Brain pericyte (primary cell): ENCODE measurements at places on chromosomes 6 and 20.
A peak's percentile ranks its signal among the peaks of the same experiment; 100 is the strongest.

DNA sequence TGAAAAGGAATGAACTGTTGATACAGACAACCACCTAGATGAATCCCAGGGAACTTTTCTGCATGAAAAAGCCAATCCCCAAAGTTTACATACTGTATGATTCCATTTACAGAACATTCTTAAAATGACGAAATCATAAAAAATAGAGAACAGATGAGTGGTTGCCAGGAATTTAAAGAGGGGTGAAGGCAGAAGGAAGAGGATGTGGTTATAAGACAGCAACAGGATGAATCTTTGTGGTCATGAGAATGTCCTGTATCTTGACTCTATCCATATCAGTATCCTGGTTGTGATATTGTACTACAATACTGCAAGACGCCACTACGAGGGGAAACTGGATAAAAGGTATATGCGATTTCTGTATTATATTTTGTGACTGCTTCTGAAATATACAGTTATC lies 70.1 kb upstream of the EMILIN3 start:
- DNase-seq, result no peak

DNA sequence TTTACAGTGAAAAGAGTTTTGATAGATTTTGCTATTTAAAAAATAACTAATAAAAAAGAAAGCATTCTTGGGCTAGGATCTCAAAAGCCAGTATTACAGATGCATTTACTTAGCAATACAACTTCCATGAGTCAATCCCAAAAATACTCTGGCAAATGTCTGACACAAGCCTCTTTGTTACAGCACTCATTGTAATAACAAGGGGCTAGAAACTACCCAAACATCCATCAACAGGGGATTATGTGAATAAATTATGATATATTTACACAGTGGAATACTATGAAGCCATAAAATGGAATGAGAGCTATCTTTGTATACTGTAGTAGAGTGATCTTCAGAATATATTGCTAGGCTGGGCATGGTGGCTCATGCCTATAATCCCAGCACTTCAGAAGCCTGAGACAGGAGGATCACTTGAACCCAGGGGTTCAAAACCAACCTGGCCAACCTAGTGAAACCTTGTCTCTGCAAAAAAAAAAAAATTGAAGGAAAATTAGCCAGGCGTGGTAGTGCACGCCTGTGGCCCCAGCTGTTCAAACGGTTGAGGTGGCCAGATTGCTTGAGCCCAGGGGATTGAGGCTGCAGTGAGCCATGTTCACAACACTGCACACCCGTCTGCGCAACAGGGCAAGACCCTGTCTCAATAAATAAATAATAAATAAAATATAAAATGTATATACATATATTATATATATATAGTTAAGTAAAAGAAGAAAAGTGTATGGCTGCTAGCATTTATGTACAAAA lies 34.7 kb upstream of the TOP1 start:
- no peak for DNase-seq

DNA sequence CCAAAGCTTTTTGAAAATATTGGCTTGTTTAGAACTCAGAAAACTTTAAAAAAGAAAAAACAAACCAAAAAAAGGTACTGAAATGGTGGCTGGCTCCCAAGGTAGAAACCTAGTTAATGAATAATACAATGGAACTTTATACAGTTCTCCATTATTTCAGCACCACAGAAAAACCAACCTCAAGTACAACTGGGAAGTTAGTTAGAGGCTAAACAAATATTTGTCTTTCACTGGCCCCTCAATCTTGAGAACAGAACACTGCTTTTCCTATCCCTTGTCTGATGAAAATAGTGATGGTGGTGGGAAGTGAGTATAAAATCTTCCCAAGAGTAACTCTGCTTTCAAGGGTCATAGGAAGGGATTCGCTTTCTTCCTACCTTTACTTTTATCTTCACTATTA lies 126.5 kb downstream of the REV3L start:
- DNase-seq, result no peak

GRCh38 chr6:46453216-46453615 lies 38.0 kb downstream of the RCAN2 start:
- peak; percentile 81 for DNase-seq

DNA sequence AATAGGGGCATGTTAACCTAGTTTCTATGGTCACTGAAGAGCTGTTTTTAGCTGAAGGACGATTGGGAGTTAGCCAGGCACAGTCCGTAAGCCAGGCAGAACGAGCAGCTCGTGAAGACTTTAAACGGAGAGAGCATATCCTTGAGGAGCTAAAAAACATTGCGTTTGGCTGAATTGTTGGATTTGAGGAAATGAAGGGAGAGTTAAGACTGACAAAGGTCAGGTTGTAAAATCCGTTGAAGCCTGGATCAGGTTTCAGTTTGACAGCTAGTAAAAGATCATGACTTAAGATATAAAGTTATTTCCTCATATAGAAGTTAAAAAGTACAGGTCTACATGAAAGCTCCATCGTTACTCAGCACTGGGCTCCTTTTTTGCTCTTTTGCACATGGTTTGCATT lies 2.8 kb downstream of the DBNDD2 start:
- DNase-seq, result no peak

GRCh38 chr6:89956182-89956581 lies 61.9 kb downstream of the GJA10 start:
- DNase-seq, result no peak

- no peak for DNase-seq
Measured at GRCh38 chr6:110526726-110527125, 50.3 kb upstream of the SLC22A16 start.

- DNase-seq, result peak; percentile 89
Measured at GRCh38 chr6:53547811-53548496, 3.1 kb upstream of the GCLC start.

DNA sequence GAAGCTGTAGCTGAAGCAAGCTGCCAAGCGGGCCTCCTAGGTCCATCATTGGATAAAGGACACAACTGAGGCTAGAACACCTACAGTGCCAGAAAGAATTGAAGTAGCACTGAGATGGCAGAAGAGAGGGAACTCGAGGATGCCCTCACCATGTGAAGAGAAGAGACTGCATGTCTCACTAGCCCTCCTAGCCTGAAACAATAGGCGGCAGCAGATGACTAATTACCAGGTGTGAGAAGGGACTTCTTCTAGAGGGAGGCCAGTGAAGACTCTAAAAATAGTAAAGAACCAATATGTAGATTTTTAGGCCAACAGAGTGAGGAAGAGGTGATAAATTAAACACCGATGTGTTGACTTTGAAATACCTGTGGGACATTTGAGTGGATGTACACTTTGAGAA lies 50.3 kb downstream of the LGSN start:
- no peak for DNase-seq

DNA sequence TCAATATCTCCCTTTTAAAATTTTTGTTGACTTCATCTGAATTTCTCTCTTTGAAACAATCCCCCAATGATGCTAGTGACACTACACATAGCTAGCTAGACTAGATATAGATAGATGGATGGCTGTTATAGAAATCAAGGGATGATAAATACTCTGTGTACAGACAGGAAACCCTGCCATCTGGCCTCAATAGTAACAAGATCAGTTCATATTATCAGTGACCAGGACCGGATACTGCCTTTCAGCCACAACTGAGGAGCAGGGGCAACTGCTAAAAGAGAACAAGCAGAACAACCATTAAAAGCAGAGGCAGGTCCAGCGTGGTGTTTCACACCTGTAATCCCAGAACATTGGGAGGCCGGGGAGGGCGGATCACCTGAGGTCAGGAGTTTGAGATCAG lies 118.3 kb upstream of the FAM184A start:
- DNase-seq, result no peak

- DNase-seq, result no peak
Measured at GRCh38 chr6:167711768-167712730, 114.7 kb upstream of the AFDN start.

- no peak for DNase-seq
Measured at GRCh38 chr6:52644253-52644652, 26.7 kb upstream of the TMEM14A start.

GRCh38 chr6:168804331-168804730 lies 363.3 kb downstream of the SMOC2 start:
- no peak for DNase-seq

GRCh38 chr20:46388201-46388836 lies 18.1 kb downstream of the ELMO2 start:
- DNase-seq, result no peak

GRCh38 chr6:167653561-167653960 lies 173.2 kb upstream of the AFDN start:
- DNase-seq, result no peak

- no peak for DNase-seq
Measured at GRCh38 chr6:21115111-21115510, 478.4 kb upstream of the SOX4 start.
